Large intestine (tissue), 12 donors: ENCODE measurements at places on chromosomes 12 and 14. TPM values are rescaled to one million over a fixed set of nuclear protein-coding genes. Genes with fewer than 3 reads are reported as not detected.

The TAS2R9 gene
- polyA plus RNA-seq = not detected

The GON7 gene
- 14.9 TPM for polyA plus RNA-seq

The PTPRR gene
- 3.0 TPM for polyA plus RNA-seq

The CTDSP2 gene
- 131 TPM for polyA plus RNA-seq

The ART4 gene
- 6.3 TPM for polyA plus RNA-seq

The NKX2-1 gene
- polyA plus RNA-seq = not detected

The LRR1 gene
- polyA plus RNA-seq = 13.4 TPM

The SLC24A4 gene
- 0.54 TPM for polyA plus RNA-seq

The CCDC175 gene
- polyA plus RNA-seq = 1.5 TPM

The ANKRD13A gene
- polyA plus RNA-seq = 29.3 TPM

The PMCH gene
- polyA plus RNA-seq = 0.18 TPM

The ITPK1 gene
- polyA plus RNA-seq = 139 TPM

The VDR gene
- 11.3 TPM for polyA plus RNA-seq

The RTL1 gene
- 0.16 TPM for polyA plus RNA-seq

The HOXC12 gene
- not detected for polyA plus RNA-seq

The APPL2 gene
- polyA plus RNA-seq = 86.4 TPM

The TSPAN11 gene
- polyA plus RNA-seq = 8.4 TPM
